DND-41 (cell line): ENCODE measurements at places on chromosomes 11 and 22.
A peak's percentile ranks its signal among the peaks of the same experiment; 100 is the strongest.

DNA sequence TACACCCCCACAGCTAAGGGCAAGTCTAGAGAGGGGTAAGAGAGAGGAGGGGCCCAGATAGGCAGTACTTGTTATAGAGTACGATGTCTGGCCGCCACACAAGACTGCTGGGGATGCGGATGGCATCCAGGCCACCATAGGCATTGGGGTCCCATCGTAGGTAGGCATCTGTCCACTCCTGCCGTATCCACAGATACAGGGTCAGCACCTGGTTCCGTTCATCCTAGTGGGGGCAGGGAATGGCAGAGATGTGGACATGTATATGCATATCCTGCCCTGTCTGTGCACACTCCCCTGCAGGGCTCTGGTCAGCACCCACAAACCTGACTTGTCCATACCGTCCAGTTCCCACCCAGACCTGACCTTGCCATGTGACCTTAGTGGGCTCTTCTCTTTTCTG is 2.1 kb downstream of the CHRNA10 start:
- DNase-seq: no peak

DNA sequence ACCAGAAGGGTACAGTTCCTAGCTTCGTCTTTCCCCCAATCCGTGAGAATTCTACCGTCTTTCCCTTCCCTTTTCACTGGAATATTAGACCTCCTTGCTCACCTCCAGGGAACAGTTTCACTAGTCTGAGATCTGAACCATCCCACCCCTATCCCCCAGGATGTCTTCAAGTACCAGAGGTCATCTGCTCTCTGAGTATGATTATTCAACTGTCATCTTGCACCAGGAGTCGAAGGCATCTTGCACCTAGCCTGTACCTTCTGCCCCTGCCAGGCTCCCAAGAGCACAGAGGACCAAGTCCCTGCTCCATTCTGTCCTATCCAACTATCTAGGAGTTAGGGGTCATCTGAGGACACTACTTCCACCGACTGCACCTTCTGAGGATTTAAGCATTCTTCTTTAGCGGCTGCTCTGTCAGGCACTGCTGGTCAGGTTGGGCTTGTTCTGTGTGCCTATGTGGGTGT is 804 bp downstream of the ACER3 start:
- no peak for DNase-seq

- DNase-seq: no peak
Observed at GRCh38 chr22:50104141-50104544, 14.3 kb downstream of the MOV10L1 start.

DNA sequence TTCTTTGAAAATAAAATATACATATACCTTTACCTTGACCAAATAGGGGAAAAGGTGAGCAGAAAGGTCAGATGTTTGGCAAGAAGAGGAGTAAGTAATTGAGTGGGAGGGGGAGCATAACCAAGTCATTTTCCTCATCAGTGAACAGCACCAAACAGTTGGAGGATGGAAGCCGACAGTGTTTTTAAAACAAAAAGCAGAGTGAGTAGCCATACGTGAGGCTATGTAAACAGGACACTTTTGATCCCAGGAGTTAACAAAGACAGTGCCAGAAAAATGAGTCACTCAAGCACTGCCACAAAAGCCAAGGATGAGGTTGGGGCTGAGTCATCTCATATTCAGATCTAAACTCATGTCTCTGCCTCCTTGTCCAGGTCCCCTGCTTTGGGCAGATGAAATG is 734.7 kb downstream of the KCNA4 start:
- no peak for DNase-seq

GRCh38 chr11:12618743-12619540 is 55.3 kb upstream of the TEAD1 start:
- no peak for DNase-seq

DNA sequence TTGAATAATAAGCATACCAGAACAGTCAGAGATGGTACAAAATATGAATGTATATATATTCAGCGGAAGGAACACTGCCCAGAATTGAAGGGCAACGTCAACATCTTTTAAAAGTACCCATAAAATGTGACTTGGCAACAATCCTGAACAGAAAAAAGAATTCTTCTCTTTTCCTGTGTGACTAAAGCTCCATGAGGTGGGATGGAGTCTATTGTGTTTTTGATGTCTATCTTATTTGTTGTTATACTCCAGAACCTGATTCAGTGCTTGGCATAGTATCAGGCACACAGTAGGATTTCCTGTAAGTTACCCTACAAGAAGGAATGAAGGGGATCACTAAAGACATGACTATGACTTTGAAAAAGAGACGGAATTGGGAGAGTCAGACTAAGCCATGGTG is 10.3 kb downstream of the LDLRAD3 start:
- no peak for DNase-seq

DNA sequence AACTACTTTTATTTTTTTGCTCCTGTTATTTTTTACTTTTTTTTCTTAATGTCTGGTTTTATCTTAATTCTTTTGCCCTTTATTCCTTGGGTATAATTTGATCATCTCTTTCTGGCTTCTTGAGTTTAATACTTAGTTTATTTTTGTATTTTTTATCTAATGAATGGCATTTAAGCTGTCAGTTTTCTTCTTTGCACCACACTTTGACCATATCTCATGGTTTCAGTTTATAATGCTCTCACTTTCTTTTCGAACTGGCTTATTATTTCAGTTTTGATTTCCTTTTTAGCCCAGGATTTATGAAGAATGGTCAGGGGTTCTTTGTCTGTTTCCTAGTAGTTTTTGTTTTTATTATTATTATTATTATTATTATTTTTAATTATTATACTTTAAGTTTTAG is 48.3 kb downstream of the QSER1 start:
- DNase-seq: no peak

DNA sequence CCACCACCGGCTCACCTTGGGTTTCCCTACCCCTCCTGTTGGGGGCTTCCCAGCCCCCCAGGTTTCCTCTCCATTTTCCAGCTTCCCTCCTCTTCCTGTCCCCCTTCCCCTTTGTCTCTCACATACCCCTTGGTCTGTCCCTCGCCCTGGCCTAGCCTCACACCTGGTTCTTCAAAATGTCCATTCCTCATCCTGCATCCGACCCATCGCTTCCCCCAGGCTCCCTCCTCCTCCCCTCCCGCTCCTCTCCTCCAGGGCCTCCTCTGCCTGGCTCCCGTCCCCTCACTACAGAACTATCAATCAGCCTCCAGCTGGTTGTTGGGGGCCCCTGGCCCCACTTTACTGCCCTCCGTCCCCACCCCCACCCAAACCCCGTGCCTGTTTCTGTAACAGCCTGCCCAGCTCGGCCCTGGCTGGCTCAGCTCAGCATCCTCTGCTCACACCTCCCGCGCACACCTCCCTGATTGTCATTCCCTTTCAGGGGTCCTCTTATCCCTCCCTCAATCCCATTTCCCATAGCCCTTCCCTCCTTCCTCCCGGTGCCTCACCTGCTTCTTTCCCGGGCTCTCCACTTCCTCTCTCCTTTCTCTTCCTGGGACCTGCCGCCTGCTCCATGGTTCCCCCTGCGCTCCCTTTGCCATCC is 1.2 kb downstream of the CNIH2 start:
- DNase-seq: no peak

DNA sequence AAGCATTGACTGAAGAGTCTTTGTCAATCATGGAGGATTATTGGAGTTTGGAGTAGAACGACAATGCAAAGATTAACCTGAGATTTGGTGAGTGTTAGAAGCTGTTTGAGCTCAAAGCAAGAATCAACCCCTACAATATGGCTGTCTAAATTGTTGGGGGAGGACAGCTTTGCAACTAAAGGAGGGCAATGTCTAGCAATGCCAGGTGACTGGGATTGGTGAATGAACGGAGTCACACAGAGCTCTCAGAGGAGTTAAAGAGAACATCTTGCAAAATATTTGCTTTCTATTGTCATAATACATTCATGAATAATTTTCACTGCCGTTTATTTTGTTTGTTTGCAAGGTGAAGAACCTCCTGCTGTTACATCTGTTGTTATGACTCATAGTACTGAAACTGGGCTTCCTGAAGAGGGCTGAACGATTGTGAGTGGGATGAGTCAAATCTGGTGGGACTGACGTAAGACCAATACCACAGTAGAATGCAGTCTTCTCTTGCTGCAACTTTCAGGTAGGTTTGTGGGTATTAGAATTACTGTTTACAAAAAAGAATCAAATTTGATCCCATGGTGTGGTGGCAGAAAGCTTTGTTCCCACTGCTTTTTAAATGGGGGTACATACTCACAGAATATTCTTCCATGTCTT is 281.9 kb downstream of the CADM1 start:
- DNase-seq: no peak

DNA sequence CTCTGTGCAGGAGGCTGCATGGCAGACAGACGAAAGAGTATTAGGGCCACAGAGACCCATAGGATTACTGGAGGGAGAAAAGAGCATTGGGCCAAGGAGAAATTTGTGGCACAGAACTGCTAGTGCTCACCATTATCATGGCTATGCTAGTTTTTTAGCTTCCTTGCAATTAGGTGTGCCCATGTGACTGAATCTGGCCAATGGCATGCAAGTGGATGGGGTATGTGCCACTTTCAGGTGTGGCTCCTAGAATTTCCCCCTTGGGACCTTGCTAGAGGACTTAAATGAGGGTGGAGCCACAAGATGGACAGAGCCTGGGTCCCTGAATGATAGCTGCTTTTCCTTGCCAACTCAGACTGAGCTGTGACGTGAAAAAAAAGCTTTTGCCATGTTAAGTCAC is 73.9 kb upstream of the TENM4 start:
- no peak for DNase-seq

GRCh38 chr11:109783840-109784239 is 309.4 kb upstream of the ZC3H12C start:
- DNase-seq: no peak

GRCh38 chr22:32660292-32660691 is 141.2 kb upstream of the TIMP3 start:
- DNase-seq: peak; percentile 76

- DNase-seq: no peak
Observed at GRCh38 chr11:61092280-61092766, 10.0 kb upstream of the CD5 start.

- no peak for DNase-seq
Observed at GRCh38 chr11:77503006-77503405, 29.1 kb upstream of the PAK1 start.

GRCh38 chr22:41826021-41826420 is 6.9 kb upstream of the SREBF2 start:
- no peak for DNase-seq

DNA sequence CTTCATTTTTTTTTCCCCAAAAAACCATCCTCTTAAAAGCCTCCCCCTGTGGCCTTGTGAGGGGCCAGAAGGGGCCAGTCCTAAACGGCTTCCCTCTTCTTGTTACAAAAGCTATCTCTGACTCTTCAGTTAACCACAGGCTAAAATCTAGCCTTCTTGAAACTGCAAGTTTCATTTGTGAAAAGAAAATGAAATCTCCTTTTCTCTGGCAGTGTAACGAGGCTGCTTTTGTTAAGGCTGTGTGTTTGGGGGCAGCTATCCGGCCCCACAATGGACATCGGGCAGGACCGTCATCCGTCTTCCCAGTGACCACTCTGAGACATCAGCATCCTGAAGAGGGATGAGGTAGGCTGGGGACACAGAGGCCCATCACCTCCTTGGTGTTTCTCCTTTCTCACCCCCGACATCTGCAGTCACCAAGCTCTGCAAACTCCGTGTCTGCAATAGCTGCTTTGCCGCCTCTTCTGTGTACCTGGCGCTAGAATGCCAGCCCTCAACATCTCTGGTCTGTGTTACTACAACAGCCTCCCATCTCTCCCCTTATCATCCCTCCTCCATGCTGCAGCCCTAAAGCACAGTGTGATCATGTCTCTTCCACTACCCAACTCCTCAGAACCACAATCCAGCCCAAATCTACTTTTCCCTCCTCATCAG is 94.0 kb downstream of the RCN1 start:
- no peak for DNase-seq

DNA sequence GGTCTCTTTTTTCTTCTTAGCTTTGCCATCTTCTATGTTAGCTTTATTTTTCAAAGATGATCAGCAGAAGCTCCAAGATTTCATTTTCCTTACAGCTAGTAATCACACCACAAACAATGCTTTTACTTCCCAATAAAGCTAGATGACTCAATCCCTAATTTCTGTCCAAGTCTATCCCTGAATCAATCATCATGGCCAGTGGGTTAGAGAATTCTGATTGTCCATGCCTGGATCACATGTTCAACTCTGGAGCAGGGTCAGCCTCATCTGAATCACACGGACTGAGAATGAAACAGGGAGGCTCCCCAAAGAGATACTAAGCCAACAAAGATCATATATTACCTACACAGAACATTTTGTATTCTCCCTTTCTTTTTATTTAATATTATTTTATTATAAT is 79.6 kb downstream of the BBOX1 start:
- no peak for DNase-seq

GRCh38 chr11:21514316-21514715 is 678.6 kb upstream of the ANO5 start:
- DNase-seq: peak; percentile 11

GRCh38 chr11:78467931-78468330 is 50.3 kb upstream of the GAB2 start:
- DNase-seq: no peak

DNA sequence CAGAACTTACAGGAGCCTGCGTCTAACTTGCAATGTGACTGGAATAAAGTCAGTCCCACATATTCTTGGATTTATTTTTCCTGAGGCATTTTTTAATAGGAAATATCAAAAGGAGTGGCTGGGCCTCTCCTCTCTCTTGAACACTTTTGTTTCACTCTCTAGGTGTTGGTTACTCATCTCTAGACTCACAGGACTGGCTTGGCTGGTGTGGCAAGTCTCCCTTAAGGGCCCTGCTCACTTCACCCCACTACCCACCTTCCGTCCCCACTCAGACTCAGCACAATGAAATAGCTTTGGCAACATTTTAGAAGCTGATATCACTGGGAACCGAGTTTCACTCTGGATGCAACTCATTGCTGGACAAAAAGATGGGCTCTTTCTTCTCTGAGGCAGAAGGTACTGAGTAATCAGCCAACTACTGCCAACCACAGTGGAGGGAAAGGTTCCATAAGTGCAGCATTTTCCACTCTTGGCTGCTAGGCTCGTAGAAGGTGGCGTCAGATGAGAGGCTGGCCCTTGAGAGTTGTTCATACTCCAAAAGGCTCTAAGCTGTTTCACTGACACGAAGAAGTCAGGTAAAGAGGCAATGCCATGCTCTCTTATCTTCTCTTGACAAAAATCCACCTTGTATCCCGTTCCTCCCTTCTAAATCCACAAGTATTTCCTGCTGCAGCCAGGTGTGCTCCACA is 390.6 kb downstream of the SOX6 start:
- no peak for DNase-seq

DNA sequence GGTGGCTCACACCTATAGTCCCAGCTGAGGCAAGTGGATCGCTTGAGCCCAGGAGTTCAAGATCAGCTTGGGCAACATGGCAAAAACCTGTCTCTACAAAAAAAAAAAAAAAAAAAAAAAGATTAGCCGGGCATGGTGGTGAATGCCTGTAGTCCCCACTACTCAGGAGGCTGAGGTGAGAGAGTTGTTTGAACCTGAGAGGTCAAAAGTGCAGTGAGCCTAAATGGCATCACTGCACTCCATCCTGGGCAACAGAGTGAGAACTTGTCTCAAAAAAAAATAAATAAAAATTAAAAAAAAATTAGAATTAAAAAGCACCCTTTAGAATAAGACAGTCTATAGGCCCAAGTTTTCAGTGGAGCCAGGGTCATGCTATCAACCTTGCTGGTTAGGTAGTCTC is 95.5 kb downstream of the PDHX start:
- DNase-seq: no peak
